ENCODE measurements at places on chromosomes 2 and 18.
A peak's percentile ranks its signal among the peaks of the same experiment; 100 is the strongest.

GRCh38 chr18:1357724-1358123, 453.1 kb downstream of the ADCYAP1 start:
- DNase-seq = no peak

- DNase-seq = no peak
Observed at GRCh38 chr18:21853016-21853415, 112.4 kb downstream of the MIB1 start.

GRCh38 chr2:133374781-133375180, 193.5 kb downstream of the NCKAP5 start:
- no peak for DNase-seq

DNA sequence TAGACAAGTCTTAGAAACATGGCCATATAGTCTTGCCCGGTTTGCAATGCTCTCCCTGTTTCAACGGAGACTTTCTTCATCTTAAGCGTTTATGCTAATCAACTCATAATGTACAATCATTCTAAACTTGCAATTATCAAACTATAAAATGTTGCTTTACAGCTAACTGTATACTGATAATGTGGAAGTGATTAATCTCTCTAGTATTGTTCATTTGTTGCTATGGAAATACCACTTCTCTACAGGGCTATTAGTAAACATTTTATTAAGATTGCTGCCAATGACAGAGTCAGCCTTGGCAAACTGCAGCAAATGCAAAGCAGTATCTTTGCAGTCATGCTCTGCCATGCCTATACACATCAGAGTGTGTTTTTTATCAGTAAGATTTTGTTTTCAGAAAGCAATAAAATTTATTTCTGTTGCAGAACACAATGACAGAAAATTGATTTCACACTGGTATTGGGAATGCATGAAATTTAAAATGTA, 1201.8 kb upstream of the CDH2 start:
- no peak for DNase-seq

DNA sequence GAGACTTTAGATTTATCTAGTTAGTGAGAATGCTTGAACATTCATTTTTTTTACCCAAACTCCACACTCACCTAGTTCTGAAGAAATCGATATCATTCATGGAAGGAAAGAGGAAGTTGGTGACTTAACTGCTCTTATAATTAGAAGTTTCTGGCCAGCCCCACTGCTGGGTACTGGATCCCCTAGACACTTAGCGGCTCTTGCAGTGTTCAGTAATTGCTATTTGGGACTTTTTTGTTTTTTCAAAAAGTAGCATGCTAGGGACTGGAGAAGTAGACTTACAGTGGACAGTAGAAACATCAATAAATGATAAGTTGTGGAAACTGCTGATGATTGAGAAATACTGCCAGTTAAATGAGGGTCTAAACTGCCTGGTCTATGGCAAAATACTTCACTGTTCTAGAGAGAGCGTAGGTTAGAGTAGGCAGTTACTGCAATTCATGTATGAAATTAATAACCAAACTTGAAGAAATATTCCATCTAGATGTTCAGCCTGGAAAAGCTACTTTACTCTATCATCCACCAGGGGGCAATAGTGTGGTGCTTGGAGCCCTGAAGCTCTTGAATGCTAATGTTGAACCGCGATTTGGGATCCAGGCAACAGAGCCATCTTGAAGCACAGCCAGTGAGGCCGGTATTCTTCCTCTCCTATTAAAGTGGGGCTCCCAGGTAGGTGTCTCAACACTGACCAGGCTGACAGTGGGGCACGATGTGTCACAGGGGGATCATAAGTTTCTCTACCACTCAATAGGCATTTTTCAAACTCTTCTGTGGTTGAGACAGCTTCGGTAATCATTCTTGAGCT, 146.1 kb upstream of the SESTD1 start:
- peak; percentile 65 for DNase-seq

DNA sequence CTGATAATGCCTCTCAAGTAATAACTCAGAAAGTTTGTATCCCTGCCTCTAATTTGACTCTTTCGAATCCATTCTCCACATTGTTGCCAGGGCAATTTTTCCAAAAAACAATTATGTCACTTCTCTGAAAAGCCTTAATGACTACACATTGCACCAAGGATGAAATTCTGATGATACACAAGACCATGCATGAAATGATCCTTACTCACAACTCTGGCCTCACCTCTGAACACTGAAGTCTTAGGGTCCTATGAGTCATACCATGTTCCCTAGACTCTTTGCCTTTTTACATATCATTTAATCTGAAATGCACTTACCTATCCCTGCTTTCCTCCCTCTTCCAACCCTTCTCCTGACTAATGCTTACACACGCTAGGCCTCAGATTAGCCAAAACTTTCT, 51.0 kb downstream of the WDPCP start:
- DNase-seq = no peak

GRCh38 chr18:12606592-12607315, 51.2 kb downstream of the SPIRE1 start:
- peak; percentile 57 for DNase-seq

DNA sequence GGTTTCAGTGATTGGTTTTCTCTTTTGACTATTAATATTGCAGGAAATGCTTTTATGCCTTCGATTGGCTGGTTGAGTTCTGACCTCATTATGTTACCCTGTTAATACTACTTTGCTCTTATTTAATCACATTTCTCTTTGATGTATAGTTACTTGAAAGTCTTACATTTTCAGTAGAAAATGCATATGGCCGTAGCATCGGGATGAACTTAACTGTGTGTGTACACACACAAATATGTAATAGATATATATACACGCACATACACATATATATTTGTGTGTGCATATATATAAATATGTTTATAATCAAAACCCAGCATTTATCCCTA, 1.6 kb downstream of the EPC2 start:
- no peak for DNase-seq

DNA sequence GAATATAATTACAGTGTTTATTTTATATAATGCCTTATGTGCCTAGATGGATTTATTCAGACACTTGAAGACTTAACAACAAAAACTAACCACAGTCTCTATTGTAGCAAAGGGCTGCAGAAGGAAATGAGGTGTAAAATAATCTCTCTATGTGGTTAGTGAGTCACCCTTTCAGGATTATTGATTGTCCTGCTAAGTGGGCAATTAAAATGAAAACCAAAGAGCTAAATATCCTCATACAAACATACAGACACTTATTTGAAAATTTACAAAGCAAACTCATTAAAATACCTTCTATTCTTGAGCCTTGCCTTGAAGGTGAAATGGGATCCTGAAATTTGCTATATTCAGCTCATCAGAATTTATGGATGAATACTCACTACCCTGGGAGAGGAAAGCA, 27.7 kb upstream of the DCC start:
- DNase-seq = no peak

DNA sequence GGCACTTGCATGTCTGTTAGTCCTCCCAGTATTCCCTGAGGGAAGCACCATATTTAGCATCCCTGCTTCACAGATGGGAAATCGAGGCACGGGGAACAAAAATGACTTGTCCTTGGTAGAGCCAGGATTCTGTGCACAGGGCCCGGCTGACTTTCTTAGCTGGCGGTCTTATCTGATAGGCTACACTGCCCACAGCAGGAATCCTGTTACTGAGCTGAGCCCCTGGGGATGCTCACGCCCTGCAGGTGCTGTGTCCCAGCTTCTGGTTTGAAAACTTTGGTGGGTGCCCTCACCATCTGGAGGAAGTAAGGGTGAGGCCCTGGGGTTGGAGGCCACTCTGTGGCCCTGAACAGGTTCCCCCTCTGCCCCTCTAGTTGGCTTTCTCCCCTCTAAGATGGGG, 68.4 kb upstream of the MCFD2 start:
- no peak for DNase-seq

DNA sequence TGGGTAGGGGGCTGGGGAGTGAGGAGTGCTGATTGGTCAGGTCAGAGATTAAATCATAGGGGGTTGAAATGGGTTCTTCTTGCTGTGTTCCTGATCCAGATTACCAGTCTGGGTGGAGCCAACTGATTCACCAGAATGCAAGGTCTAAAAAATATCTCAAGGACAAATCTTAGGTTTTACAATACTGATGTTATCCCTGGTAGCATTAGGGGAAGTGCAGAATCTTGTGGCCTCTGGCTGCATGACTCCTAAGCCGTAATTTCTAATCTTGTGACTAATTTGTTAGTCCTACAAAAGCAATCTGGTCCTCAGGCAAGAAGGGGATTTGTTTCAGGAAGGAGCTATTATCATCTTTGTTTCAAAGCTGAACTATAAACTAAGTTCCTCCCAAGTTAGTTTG, 289.2 kb upstream of the KYNU start:
- no peak for DNase-seq

DNA sequence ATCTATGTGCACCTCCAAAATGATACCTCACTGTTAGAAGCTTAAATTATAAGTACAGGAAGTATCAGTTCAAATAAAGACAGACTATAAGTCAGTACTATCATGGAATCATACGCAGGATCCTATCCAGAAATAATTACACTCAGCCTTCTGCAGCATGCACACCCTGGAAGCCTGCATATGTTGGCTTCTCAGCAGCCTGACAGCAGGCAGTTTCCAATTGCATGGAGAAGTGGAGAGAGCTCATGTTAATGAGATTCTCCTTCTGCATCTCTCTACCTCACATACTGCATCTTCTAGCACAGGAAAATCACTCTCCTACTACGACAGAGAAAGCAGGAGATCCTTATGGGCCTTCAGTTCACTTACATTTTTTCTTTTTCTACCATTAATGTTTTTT, 20.5 kb downstream of the NR4A2 start:
- DNase-seq = no peak

GRCh38 chr2:120722568-120723421, 12.9 kb upstream of the GLI2 start:
- DNase-seq = peak; percentile 39

DNA sequence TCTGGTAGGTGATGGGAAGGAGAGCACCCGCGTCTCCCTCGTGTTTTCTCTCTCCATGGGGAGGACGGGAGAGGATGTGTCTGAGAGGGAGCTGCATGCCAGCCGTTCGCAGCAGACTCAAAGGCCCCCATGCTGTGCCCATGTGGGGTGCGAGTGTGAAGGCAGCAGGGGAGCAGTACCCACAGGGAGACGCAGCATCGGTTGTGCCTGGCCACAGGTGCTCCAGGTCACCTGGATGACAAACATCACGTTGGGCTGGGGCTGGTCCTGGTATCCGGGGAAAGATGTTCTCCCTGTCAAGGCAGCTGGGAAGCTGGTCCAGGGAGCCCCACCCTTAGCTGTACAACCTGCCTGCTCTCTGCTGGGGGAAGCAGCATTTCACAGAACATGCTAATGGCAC, 119.5 kb upstream of the SALL3 start:
- no peak for DNase-seq

DNA sequence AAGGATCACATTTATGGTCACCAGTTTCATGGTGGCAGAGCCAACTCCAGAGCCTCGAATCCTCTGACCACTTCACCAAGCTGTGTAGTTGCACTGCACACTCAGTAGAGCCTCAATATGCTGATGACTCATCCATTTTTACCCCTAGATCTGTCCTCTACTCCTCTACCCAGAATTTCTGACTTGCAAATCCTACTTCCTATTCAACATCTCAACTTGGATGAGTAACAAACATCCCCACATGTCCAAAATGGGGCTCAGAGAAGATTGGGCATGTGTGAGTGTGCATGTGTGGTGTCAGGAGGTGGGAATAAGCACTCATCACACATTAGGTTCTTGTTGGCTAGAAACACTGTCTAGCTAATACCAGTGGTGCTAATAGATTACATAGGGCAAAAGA, 57.8 kb upstream of the IGFBP2 start:
- no peak for DNase-seq

GRCh38 chr18:24026457-24026856, 11.9 kb downstream of the TTC39C start:
- DNase-seq = no peak

- DNase-seq = no peak
Observed at GRCh38 chr2:190668892-190669291, 20.0 kb downstream of the NAB1 start.

- no peak for DNase-seq
Observed at GRCh38 chr2:180662521-180662920, 317.9 kb upstream of the UBE2E3 start.

DNA sequence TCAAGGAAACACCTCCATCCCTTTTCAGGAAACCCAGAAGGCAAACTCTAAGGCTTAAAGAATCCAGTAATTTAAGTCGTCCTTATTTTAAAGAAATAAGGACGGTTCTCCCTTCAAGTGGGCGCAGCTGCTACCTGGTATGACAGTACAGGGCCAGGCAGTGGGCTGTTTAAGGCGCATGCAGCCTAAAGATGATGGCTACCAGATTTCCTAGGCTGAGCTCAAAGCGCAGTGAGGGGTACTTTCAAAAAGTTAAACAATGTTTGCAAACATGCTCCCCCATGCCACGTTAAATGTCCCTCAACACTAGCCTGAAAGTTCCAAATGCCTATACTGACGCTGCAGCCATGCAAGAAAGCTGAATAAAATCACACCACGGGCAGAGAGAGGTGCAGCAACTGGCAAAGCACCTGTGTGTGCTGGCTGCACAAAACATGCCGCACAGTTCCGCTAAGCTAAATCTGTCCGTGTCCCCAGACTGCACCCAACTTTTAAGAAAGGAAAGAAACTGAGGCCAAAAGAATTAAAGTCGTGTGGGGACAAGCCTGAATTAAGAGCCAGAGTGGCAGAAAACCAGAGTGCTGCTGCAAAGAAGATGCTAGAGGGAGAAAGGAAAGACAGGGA, 583 bp downstream of the HIBCH start:
- peak; percentile 15 for DNase-seq

GRCh38 chr2:1246239-1246638, 167.0 kb upstream of the TPO start:
- no peak for DNase-seq

GRCh38 chr2:224903621-224904020, 138.6 kb downstream of the DOCK10 start:
- no peak for DNase-seq

DNA sequence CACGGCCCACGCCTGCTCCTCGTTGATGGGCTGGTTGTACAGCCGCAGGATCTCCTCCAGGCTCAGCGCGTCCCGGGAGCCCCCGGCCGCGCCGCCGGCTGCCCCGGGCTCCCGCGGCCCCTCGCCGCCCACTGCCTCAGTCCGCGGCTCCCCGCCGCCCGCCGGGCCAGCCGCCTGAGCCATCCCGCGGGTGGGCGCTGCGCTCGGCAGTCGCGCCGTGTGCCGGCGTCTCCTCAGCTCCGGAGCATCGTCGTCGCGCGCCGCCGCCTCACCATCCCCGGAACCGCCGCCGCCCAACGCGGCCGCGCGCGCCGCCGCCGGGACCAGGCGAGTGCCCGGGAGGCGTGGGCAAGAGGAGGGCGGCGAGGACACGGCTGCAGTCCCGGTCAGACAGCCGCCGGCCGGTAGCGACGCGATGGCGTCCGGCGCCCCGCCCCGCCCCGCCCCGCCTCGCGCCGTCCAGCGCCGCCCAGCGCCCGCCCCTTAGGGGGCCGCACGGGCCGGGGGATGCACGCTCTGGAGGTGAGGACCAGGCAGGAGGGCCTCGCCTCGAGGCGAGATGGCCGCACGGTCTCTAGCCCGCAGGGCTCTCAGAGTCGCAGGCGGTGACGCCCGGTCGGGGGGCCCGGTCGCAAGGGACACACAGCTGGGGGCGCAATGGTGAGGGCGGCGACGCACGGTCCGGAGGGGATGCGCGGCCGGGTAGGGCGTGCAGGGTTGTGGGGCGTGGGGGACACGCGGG, at the start of gene SPIRE1:
Gene SPIRE1 (minus strand): TSS at position 424 of the 742 bp plus-strand sequence. CDS start 241 bp downstream, at position 183.
- DNase-seq = peak; percentile 92

GRCh38 chr2:240788482-240788881, 31.5 kb downstream of the KIF1A start:
- DNase-seq = no peak
